Naive thymus-derived CD8-positive, alpha-beta T cell (primary cell): ENCODE measurements at places on chromosomes 13 and 19. TPM values are rescaled to one million over a fixed set of nuclear protein-coding genes. Genes with fewer than 3 reads are reported as not detected.

- no peak for DNase-seq
These were observed 33.4 kb downstream of the RFX2 start for GRCh38 chr19:6076675-6077463.

GRCh38 chr19:11019262-11019661 is 58.4 kb downstream of the SMARCA4 start:
- DNase-seq = no peak

DNA sequence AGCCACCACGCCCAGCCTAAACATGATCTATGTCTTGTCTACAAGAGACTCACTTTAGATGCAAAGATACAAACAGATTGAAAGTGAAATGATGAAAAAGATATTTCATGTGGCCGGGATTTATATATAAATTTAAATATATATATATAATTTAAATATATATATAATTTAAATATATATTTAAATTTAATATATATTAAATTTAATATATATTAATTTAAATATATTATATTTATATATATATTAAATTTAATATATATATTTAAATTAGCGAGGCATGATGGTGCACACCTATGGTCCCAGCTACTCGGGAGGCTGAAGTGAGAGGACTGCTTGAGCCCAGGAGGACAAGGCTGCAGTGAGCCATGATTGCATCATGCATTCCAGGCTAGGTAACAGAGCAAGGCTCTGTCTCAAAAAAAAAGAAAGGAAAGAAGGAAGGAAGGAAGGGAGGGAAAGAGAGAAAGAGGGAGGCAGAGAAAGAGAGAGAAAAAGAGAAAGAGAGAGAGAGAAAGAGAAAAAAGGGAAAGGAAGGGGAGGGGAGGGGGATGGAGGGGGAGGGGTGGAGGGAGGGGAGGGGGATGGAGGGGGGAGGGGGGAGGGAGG is 7.0 kb upstream of the EVI5L start:
- no peak for DNase-seq

GRCh38 chr13:97342136-97342535 is 91.8 kb upstream of the RAP2A start:
- DNase-seq = no peak

Gene ALG5
- 22.5 TPM for total RNA-seq

DNA sequence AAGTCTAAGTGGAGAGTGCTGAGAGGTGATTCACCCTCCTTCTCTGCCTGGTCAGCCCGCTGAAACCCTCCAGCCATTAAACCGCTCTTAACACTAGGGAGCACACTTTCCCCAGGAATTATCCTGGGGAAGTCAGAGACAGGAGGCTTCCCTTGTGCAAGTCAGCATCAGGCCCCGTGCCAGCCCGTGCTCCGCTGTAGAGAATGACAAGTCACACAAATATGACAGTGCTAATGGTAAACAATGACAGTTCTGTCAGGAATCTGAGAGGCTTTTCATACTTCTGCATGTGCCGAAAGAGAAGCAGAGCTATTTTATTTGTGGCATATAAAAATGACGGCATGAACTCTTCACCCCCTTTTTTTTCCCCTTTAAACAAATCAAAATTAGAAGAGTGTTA is 816.9 kb upstream of the SLC10A2 start:
- no peak for DNase-seq

DNA sequence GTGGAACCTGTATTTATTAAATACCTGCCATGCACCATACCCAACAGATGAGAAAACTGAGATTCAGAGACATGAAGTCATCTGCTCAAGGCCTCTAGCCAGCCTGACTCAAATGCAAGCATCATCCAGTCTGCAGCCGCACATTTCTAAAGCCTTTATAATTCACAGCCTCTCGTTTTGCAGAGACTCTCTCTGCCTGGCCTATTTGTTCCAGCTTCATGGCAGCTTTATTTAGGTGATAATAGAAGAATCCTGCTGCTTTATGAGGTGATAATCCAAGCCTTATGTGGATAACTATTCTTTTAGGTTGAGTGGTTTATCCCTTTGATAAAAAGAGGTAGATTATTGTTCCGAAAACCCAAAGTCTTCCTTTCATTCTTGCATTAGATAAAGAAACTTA is 58.4 kb downstream of the OXGR1 start:
- no peak for DNase-seq

DNA sequence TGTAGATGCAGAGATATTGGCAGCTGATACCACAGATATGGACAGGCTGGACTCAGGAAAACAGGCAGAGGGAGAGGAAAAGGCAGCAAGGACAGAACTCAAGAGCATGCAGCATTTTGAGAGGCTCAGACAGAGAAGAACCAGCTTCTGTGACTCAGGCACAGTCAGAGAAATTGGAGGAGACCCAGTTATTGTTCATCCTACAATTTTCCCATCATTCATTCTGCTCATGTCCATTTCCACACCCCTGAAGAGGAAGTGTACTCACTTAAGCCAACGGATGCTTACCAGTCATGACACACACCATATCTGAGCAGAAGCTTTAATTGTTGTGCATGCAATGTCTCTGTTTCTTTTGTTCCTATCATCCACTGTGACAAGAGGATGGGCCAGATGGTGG is 359.8 kb upstream of the HTR2A start:
- DNase-seq = no peak

Gene MICOS13
- total RNA-seq = 40.1 TPM

DNA sequence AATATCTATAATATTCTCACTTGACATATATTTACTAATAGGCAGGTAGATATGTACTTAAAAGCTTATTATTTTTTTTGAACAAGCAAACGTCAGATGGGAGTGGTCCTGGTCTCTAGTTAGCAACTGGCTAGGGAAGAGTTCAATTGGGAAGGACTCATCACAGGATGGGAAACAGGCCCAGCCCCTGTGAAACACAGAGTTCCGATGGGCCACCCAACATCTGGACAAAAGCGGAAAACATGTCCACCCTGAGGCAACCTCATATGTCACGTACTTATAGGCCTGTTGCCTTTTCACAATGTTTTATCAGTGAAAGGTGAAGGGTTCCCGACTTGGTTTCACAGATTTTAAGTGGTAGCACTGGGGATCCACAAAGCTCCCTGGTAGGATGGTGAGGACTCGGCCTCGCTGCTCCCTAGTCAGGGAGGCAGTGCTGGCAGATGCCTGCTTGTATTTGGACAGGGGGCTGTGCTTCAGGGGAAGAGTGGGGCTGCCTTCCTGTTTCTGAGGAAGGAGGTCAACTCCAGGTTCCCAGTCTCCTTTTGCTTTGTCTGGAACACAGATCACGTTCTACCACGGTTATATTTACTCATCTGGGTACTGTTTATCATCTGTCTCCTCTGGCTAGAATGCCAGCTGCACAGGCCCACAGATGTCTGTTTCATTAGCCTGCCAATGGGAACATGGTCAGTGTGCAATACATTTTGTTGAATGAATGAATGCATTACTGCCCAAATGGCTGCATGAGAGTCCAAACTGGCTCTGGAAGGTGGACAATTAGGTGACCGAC is 49.4 kb upstream of the SLC15A1 start:
- DNase-seq = no peak

Gene KLF1
- total RNA-seq = not detected

- DNase-seq = no peak
These were observed 26.3 kb downstream of the CNFN start for GRCh38 chr19:42363614-42364346.

DNA sequence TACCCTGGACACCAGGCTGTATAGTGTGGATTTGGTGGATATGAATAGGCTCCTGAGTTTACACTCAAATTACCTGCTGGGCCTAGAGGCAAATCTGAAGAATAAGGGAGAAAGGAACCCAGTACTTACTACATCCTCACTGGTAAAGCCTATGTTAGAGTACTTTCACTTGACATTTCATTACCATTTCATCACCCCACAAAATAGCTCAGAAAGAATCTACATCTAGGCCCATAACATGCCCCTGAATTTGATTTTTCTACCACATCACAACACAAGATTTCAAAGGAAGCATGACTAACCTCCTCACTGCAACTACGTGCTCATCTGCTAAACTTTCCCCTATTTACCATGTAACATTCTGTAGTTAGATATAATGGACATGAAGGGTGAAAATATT is 43.3 kb downstream of the VWA8 start:
- peak; percentile 58 for DNase-seq

Gene LILRB1
- total RNA-seq = 2.9 TPM

Gene CALR3
- not detected for total RNA-seq

GRCh38 chr13:76745261-76746200 is 140.7 kb downstream of the KCTD12 start:
- DNase-seq = no peak

DNA sequence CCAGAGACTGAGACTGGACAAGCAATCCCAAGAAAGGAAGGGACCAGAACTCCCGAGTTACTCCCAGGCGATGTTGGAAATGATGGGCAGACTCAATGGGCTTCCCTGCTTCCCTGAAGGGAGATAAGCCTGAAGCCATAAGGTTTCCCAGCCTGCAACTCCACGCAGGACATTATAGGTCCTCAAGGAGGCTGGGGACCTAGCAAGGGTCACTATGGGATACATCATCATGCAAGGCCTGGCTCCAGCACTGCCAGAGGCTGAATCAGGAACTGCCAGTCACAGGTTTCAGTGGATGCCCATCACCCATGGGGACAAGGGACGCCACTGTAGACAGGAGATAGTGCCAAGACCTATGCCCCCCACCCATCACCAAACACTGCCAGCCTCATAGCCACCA is 338.7 kb downstream of the IRS2 start:
- no peak for DNase-seq

GRCh38 chr13:69155136-69155535 is 952.5 kb upstream of the ATXN8OS start:
- DNase-seq = no peak

DNA sequence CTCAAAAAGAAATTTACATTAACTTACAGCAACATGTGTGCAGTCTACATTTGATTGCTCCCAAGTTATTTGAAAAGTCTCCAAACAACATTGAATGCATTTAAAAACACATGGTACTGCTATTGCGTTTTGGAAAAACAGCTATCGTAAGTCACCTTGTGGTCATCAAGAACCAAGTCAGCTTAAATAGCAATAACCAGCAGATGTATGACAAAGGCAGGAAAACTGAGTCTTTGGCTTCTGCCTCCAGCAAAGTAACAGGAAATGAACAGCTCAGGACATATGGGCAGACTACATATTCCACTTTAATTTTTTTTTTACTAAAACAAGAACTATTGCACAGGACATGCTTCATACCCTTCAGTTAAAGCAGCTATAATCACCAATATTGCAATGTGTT is 580.6 kb upstream of the SPRY2 start:
- DNase-seq = no peak

Gene SLC46A3
- 22.3 TPM for total RNA-seq

- DNase-seq = no peak
These were observed 291.9 kb upstream of the HTR2A start for GRCh38 chr13:47188802-47189201.

DNA sequence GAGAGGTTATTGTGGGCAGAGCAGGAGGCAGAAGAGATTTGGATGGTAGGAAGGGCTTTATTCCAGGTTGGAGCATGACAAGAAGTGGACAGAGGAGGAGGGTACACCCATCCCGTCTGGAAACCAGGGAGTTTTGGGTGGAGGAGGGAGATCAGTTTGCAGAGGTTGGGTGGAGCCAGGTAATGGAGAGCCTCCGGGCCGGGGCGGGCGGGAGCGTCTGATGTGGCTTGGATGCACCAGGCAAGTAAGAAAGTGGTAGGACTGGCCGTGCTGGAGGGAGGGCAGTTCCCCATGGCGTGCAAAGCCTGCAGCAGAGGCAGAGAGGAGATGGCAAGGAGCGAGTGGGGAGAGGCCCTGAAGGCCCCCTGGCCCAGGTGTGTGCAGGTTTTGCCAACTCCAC is 10.9 kb downstream of the IGFLR1 start:
- no peak for DNase-seq

DNA sequence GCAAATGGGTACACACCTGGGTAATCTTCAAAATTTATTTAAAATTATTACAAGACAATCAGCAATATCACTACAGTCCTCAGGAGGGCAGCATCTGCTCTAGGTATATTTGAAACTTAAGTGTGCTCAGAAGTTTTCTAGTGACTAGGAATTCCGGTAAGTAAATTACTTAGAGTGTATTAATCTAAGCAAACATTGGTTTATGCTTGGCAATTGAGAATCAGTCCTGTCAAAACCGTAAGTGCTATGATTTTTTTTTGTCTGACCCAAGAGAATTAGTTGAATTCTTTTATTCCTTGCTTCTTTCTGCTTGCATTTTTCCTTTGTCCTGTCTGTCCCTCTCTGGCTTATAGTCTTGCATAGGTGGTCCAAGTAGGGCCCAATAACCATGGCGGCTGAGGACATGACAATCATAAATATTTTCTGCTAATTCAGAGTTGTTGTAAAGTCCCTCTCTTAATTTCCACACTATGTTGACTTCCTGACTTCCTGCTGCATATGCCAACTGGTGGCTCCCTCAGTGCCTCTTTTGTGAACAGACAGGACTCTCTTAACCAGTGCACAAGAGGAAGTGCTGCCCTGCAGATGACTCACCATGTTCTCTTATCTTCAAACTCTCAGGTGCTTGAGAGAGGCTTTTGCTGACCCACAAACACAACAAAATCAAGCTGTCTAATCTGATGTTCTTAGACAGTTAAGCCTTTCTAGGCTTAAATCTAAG is 82.2 kb downstream of the SLAIN1 start:
- DNase-seq = peak; percentile 46

- DNase-seq = no peak
These were observed 229.0 kb downstream of the POSTN start for GRCh38 chr13:37369616-37370015.

Gene ATP5F1D
- total RNA-seq = 89.0 TPM

DNA sequence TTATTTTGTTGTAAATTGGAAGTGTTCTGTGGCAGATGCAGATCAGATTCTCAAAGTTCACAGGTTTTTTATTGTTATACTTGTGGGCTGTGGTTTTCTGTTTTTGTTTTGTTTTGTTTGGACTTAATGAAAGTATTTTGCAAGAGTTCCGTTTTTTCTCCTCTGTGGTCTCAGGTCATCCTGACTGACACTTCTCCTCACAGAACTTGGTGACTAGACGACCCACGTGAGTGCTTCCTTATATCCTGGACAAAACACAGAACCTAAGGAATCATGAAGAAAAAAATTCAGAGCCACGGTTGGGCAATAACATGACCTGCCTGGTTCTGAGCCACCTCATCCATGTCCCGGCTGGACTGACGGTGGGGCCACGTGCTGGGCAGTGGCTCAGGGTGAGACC is 2.5 kb upstream of the RFPL4AL1 start:
- DNase-seq = no peak

Gene CYP4F11
- total RNA-seq = not detected

Gene ARL11
- 1.7 TPM for total RNA-seq

- DNase-seq = peak; percentile 14
These were observed 30.3 kb downstream of the CRYL1 start for GRCh38 chr13:20495087-20496023.

Gene ADAMTSL5
- total RNA-seq = 2.5 TPM
